ENCODE measurements at places on chromosomes 2 and 18.

GRCh38 chr2:154911729-154912128 lies 213.2 kb downstream of the KCNJ3 start:
- no peak for DNase-seq

DNA sequence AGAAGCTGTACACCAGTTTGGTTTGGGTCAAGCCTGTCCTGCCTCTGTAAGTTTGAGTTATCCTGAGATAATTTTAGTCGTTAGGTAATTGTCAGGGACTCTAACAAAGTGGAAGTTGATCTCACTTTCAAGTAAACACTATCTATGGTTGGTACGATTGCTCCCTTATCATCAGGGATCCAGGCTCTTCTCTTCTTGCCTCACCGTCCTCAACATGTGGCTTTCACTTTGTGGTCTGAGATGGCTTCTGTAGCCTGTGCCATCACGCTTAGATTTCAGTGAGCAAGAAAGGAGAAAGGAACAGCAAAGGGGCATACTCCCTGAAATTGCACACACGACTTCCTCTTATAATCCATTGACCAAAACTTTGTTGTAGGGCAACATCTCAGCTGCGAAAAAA lies 115.6 kb downstream of the CTAGE1 start:
- DNase-seq: no peak

- no peak for DNase-seq
Observed at GRCh38 chr2:169036736-169037440, 5.8 kb upstream of the ABCB11 start.

DNA sequence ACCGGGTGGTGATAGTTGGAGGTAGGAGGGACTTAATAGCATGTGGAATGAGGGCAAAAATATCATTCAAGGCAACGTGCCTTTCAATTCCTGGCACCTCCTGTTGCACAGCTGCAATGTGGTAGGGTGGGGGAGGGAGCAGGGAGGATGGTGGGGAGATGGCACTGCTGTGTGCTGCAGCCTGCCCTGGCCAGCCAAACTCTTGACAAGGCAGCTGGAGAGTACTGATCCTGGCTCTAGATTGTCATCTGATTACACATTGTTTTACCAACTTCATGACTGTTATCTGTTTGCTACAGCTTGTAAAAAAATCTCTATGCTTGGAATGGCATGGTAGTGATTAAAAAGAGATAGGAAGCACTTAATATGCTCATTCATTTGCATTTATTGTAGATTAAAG lies 47.7 kb downstream of the PLCL1 start:
- DNase-seq: no peak

DNA sequence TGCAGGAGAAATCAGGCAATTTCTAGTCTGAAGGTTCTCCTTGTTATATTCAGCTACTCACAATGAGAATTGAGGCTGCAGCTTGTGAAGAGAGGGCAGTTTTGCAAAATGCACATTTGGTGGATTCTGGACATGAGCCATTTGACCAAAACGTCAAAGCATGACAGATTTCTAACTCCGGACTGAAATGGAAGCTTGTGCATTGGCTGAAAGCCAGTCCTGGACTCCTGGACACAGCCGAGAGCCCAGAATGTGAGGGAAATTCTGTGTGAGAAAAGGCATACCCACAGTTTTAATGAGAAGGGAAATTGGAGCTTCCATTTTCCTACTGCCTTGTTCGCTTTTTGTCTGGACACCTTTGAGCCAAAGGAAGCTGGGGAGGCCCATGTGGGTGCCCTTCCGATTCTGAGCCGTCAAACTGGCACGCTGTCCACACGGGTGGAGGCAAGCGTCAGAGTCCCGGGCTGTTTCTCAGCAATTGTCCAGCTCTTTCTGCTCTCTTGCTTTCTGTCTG lies 23.7 kb upstream of the ROCK2 start:
- no peak for DNase-seq

- DNase-seq: no peak
Observed at GRCh38 chr2:130389783-130390182, 33.9 kb downstream of the PTPN18 start.

- DNase-seq: no peak
Observed at GRCh38 chr18:11750171-11750570, 61.1 kb downstream of the GNAL start.

- DNase-seq: peak; percentile 51
Observed at GRCh38 chr2:71923887-71924533, 223.7 kb downstream of the CYP26B1 start.

DNA sequence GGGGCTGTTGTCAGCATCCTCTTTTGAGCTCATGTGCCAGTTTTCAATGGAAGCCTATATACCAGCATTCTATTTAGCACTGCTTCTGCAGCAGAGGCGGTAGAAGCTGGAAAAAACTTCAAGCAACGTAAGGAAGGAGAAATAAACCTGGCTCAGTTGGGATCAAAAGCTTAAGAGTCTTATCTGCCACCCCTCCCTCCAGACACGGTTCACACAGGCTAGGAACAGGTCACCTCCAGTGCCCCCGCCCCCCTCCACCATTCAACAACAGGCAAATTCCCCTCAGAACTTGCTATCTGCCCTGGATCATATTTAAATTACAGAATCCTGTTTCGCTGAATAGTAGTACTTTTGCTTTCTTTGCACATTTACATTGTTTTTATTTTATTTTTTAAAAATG lies 384.8 kb upstream of the PKDCC start:
- no peak for DNase-seq

- no peak for DNase-seq
Observed at GRCh38 chr18:78901923-78902794, 77.5 kb upstream of the SALL3 start.

GRCh38 chr2:121088251-121089165 lies 196.5 kb downstream of the TFCP2L1 start:
- DNase-seq: no peak

- no peak for DNase-seq
Observed at GRCh38 chr2:107721178-107721577, 105.5 kb upstream of the RGPD4 start.

GRCh38 chr2:28004086-28004485 lies 113.6 kb downstream of the BABAM2 start:
- DNase-seq: no peak

GRCh38 chr18:55275039-55275901 lies 312.7 kb downstream of the TCF4 start:
- no peak for DNase-seq

GRCh38 chr2:222485367-222486211 lies 61.2 kb downstream of the SGPP2 start:
- no peak for DNase-seq

DNA sequence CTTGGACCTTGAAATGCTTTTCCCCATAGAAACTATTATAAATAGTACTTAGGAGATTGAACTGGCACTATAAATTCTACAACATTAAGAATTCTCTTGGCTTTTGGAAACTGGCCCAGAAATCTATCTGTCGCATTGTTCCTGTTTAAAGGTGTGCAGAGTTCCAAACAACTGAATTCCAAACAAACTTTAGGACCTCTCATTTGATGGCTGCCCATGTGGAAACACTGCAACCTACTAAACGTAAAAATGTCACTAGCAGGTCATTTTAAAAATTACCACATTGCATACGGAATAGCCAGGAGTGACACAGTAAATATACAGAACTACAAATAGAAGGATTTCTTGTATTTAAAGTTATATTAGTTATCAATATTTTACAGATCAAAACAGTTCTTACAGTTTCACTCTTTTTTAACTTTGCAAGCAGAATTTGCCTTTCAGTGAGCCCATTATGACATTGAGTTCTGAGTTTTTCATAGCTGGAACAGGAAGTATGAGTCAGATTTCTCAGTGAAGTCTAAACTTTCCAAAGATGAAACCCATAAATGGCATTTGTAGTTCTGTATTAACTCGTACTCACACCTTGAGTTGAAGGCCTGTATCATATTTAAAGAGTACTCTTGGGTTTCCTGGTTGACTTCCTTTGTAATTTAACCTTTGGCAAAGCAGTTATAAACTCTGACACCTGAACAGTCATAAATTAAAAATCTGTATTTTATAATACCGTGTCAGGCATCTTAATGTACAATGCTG lies 142.3 kb upstream of the BOD1L2 start:
- peak; percentile 15 for DNase-seq

DNA sequence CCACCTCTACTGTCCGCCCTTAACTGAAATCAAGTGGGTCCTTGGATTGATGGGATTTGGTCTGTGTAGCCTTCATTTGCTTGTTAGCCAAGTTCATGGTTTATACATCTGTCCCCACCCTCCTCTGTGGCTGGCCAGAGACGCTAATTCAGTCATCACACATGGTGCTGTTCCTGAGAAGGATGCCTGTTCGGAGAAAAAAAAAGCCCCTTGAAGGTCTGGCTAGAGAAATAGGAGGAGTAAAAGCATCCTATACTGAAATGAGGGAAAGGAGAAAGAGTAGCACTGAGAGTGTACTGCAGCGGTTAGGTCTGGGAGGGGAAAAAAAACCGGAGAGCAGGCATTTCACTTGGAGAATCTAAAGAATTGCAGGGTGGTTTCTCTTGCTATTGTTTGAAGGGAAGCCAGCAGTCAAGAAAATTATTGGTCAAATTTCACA lies 180.6 kb upstream of the EPAS1 start:
- DNase-seq: no peak

DNA sequence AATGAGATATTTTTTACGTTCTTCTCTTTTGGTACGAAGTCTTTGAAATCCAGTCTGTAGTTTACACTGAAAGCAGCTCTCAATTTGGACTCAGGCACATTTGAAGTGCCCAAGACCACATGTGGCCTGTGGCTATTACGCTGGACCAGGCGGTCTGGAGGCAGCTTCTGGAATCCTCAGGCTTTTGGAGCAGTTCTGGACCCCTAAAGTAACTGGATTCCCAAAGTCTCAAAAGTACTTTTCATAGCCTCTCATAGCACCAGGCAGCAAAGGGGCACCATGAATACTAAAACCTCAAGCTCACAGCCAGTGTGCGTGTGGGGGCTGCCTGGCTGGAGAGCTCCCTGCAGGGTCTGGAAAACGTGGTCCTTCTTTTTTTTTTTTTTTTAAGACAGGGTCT lies 119.0 kb downstream of the SMAD7 start:
- DNase-seq: no peak

DNA sequence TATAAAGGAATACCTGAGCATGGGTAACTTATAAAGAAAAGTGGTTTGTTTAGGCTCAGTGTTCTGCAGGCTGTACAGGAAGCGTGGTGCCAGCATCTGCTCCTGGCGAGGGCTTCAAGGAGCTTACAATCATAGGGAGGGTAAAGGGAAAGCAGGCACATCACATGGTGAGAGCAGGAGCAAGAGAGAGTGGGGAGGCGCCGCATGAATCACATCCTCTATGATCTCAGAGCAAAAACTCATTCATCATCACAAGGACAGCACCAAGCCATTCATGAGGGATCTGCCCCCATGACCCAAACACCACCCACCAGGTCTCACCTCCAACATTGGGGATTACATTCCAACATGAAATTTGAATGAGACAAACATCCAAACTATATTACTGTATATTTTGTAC lies 32.5 kb downstream of the R3HDM1 start:
- DNase-seq: no peak

GRCh38 chr18:69945220-69946114 lies 2.2 kb downstream of the CD226 start:
- DNase-seq: no peak

- no peak for DNase-seq
Observed at GRCh38 chr2:161063946-161064306, 96.3 kb upstream of the TANK start.

- DNase-seq: no peak
Observed at GRCh38 chr2:68435615-68436014, 31.5 kb downstream of the FBXO48 start.

- DNase-seq: no peak
Observed at GRCh38 chr18:25102662-25103061, 249.3 kb downstream of the ZNF521 start.

DNA sequence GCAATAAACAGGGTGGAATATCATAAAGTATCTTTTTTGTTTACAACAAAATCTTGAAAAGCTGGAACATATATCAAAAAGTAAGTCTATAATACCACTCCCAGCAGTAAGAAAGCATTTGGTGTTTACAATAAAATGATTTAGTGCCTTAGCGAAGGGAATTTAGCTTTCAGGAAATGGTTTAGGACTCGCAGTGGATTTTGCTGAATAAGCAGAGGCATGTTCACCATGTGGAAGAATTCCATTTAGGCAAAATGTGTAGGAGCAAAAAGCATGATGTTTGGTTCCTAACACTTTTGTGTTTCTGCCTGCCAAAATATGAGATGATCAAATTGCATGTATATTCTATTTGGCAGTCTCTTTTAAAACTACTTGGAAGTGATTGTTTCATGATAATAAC lies 163.6 kb downstream of the AGPS start:
- DNase-seq: no peak

- DNase-seq: no peak
Observed at GRCh38 chr18:78642296-78642951, 337.2 kb upstream of the SALL3 start.

- no peak for DNase-seq
Observed at GRCh38 chr2:128446874-128447537, 128.3 kb upstream of the HS6ST1 start.

- no peak for DNase-seq
Observed at GRCh38 chr2:17375262-17375661, 143.0 kb downstream of the RAD51AP2 start.

- no peak for DNase-seq
Observed at GRCh38 chr2:68870215-68870614, 982 bp downstream of the BMP10 start.

DNA sequence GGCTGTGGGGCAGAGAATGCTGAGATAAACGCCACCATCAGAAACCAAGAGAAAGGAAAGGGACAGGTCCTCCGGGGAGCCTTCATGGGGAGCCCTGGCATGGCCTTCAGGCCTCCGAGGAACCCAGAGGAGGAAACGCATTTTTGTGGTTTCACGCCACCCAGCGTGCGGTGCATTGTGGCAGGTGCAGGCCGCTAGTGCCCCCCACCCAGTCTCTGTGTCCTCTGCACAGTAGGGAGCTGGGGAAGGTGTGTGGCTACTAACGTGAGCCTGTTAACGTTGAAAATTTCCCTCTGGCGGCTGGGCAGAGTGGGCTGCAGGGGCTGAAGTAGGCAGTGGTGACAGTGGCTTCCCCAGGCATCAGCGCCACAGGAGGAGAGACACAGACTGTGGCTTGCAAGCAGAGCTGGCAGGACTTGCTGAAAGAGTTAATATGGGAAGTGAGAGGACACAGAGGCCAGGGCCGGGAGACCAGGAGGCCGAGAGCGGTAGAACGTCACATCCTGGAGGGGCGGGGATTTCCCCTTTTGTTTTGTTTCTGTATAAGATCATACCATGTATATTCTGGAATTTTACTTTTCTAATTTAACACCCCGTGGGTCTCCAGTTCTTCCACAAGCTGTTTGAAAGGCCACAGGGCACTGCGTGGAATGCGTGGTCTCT lies 166.9 kb downstream of the GBX2 start:
- DNase-seq: no peak

GRCh38 chr2:191389288-191389687 lies 144.1 kb downstream of the MYO1B start:
- no peak for DNase-seq

DNA sequence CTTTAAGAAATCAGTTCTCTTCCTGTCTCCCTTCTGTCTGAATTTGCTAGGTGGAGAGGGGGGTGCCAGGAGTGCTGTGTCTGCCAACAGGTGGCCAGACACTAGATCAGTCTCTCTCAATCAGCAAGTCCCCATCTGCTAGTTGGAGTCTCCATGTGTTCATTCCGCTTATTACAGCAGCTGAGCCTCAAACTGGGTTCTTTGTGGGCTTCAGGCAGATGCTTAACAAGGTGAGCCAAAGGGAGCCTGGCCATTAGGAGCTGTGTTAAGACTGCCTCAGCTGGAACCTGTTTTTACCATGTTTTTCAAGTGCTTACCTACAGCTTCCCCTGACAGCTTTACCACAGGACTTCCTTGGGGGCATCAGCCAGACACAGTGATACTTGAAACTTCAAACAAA lies 401.9 kb downstream of the LRP1B start:
- no peak for DNase-seq

Data from CD4-positive, alpha-beta T cell treated with Interleukin-10 for 1 hour (primary cell).